Stimulated activated CD4-positive, alpha-beta T cell treated with anti-CD3 and anti-CD28 coated beads, Interleukin-2, amount 100 ng/mL, for 24 hours (primary cell): ENCODE measurements at places on chromosomes 2 and 18.

DNA sequence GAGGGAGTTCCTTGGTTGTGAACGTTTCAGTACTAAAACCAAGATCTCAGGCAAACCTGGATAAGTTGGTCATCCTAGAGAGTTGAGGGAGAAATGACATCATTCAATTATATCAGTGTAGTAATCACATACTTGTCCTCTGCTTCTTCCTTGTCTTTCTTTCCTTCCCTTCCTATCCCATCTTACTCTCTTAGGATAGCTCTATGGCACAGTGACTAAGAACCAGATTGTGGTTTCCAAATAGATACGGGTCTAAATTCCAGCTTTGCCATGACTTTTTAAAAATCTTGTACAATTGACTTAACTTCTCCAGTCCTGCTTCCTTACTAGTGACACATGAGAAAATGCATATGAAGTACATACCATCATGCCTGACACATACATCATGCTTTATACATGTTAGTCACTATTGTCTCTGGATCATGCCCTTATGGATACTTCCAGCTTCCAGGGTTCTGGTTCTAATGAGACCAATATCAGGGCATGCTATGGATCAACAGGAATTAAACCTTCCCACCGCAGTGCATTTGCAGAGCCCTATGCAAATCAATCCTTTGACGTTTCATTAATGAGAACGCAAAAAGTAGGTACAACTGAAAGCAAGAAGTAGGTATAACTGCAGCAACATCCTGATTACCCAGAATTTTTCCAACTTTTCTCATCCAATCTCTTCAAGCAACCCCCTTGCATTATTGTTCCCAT lies 168.0 kb upstream of the KLF7 start:
- DNase-seq = no peak

GRCh38 chr18:31273812-31274527 lies 44.0 kb upstream of the DSG1 start:
- DNase-seq = no peak

DNA sequence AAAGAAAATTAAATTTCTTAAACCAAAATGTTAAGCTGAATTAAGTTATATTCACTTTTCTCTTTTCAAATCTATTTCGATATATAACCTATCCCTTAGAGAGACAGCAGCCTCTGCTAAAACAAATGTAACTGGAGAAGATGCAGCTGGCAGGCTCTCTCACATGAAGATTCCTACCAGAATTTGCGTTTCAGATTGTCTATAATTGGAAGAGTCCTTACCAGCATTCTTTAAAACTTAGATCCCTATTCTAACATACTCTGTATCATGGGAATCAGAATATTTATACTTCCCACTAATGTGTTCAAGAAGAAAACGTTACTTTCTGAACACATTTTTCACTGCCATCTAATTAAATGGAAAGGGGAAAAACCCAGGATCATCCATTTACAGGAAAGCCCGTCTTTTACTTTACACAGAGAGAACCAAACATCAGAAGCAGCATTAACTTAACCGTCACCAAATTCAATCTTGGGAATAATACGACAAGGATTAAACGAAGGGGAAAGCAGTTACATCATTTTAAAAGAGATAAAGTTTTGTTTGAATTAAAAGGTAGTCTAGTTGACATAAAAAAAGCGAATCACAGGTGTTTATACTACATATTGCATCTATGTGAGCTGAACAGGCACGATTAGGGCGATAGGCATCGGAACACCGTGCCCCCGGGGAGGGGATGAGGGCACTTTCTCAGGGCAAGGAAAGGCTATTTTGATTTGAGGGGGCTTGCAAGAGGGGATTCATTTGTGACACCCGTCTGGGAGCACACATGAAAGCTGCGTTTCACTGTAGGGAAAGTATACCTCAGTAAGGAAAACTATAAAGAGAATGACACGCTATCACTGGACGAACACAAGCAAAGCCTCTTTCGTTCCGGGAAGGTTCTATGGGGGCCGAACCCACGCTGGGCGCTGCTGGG lies 1.3 kb downstream of the PTPN2 start:
- no peak for DNase-seq

DNA sequence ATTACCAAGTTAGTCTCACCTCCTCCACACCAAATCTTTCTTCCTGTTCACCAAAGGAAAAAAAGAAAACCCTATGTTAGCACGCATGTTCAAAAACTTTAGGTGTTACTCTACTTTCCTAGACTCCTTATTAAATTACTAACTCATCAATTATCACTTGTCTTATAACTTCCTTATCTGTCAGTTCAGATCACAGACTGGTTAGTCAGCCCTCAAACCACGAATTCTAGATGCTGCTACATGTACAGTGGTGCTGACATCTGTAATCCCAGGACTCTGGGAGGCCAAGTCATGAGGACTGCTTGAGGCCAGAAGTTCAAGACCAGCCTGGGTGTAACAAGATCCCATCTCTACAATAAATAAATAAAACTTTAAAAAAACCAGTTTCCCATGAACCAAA lies 3.5 kb downstream of the YWHAQ start:
- peak; percentile 22 for DNase-seq

GRCh38 chr2:21422724-21423522 lies 299.2 kb downstream of the TDRD15 start:
- DNase-seq = no peak

DNA sequence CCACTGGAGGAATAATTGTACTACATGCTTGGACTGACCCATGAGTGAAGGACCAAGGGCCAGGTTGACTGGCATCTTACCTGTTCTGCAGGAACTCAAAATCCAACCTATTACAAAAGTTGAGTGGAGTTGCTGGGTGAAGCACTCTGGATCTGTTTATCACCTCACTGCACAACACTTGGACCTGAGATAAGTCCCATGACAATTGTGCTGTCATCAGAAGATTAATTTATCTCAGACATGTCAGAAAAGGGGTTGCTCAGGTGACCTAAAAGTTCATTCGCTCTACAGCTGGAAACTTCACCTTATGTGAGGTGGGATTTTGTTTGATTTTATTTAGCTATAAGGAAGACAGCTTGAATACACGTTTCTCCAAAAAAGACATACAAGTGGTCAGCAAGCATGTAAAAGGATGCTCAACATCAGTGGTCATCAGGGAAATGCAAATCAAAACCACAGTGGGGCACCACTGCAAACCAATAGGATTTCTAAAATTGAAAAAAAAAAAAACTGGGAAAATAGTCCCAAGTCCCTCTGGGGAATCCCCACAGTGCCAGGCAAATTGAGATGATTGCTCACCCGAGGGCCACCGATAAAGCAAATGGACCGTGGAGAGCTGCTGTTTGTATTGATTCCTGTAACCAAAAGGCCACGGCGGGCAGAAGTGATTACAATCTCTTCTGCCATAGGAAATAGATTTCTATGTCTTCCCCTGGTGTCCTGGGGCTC lies 65.8 kb upstream of the SLC35F5 start:
- DNase-seq = no peak

DNA sequence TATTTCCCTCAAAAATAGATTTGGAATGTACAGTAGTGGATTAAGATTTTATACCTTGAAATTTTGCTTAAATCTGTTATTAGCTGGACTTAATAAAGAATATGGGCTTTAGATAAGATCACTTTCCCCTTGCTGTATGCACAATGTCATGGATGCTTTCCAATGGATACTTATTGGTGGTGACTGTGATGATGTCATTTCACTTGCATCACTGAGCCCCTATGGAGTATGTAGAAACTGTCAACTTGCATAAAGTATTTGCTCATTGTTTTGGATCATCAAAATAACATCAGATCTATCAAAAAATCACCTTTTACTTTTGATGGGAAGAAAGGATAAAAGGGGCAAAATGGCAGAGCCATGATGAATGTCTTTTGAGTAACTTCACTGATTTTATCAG lies 112.7 kb downstream of the ZEB2 start:
- DNase-seq = no peak

- DNase-seq = peak; percentile 34
Measured at GRCh38 chr2:10042301-10043161, 819 bp upstream of the KLF11 start.

GRCh38 chr2:81084101-81084500 lies 779.5 kb upstream of the LRRTM1 start:
- no peak for DNase-seq

GRCh38 chr18:27954226-27954625 lies 222.7 kb downstream of the CDH2 start:
- DNase-seq = no peak

DNA sequence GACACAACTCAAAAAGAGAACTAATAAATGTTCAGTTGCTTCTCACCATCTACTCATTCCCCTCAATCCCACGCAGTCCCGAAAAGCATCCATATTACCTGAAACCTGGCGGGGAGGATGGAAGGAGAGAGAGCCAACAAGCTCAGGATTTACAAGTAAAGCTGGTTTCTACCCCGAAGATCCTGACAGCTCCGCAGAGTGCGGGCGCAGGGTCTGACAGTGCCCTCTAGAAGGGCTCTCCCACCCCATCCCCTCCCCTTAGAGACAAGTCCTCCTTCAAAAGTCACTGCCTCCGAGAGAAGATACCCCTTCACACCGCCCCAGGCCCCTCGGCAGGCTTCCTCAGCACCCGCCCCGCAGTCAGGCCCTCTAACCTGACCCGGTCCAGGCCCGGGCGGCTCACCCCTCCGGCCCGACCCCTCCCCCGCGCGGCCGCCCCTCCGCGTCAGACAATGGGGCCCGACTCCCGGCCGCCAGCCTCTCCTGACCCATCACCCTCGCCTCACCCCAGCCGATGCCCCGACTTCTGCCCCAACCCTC lies 550 bp downstream of the RAB1A start:
- peak; percentile 47 for DNase-seq

GRCh38 chr18:37381554-37381953 lies 184.0 kb downstream of the CELF4 start:
- no peak for DNase-seq

DNA sequence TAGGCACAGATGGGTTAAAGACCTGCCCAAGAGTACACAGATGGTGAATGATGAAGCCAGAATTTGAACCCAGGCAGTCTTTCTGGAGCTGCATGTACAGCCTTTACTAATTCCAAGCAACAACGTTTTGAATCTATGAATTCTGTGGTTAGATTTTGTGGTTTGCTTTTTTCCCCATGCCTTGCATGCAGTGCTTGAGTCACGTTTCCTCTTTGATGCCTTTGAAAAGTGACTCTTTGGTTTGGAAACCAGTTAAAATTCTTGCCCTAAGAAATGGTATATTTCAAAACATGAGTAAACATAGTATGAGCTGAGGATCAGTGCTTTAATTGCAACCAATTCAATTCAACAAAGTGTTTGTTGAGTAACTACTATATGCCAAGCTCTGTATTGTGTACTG lies 48.2 kb upstream of the PPM1B start:
- peak; percentile 26 for DNase-seq

- no peak for DNase-seq
Measured at GRCh38 chr2:229810786-229811185, 96.4 kb upstream of the DNER start.

- no peak for DNase-seq
Measured at GRCh38 chr18:9721893-9722550, 13.9 kb downstream of the RAB31 start.

DNA sequence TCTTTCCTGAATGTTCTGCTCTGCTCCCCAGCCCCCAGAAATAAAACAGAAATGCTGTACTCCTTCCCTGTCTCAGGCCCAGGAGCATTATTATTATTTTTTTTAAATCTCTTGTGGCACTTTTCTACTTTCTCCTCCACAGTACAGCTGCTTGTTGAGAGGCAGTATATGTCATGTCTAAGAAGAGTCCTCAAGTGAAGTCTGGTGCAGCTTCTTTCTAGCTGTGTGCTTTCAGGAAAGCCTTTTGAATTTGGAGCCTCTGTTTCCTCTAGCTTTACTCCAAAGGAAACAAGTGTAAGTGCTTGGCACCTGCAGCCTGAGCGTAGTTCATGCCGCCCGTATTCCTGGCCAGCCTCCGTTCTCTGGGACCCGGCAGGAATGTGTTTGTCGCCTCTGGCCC lies 22.4 kb downstream of the AGAP1 start:
- DNase-seq = no peak

- DNase-seq = no peak
Measured at GRCh38 chr2:51673628-51674027, 641.7 kb upstream of the NRXN1 start.

DNA sequence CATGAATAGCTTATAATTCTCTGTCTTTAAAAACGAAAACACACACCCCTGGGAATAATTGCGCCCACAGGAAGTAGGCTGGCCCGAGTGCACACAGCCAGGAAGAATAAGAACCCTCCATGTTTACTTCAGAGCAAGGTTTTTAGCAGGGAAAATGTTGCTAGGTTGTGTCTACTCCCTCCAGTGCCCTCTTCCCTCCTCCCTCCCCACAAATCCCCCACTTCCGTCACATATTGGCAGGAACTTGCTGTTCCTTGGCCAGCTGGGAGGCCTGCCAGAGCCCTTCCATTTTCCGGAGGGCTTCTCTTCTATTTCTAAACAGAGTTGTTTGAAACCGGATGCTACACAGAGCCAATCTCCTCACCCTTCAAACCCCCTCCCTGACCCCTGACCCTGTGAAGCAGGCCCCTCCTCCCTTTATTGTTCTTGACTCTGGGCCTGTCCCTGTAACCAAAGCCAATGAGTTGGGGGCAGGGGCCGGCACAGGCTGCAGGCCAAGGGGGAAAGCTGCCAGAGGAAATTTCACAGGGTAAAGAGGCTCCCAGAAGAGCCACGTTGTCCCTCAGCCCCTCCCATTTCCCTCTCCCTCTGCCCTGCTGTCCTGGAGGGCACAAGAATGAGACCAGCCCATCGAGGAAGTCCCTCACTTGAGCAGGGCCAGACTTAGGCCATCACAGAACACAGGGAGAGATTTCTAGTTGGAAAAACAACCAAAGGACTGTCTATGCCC lies 49.8 kb upstream of the LGALSL start:
- DNase-seq = no peak

- no peak for DNase-seq
Measured at GRCh38 chr2:8501061-8501720, 180.7 kb upstream of the ID2 start.
